HTR-8/SVneo (cell line): ENCODE measurements at places on chromosomes 6 and 20.

GRCh38 chr6:137571854-137572253 lies 77.7 kb upstream of the OLIG3 start:
- DNase-seq = no peak

DNA sequence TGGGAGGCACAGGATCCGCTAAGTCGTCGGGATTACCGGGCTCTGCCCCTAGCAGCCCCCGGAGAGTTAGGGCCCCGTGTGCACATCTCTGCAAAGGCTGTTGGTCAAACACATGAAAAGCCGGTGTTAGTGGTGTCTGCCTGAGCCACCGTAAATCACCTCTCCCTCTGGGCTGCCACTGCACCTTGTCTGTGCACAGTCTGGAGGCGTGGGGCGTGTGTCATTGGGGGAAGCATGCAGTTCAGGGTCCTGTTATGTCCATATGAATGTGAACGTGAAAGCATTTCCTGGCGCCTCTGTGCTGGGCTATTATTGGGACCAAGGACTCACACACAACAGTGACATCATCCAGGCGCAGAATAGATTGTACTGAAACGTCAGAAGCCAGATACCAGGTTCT lies 305.6 kb downstream of the NRN1 start:
- DNase-seq = no peak

GRCh38 chr6:16828058-16828457 lies 66.8 kb upstream of the ATXN1 start:
- no peak for DNase-seq

GRCh38 chr6:38583523-38583922 lies 56.2 kb downstream of the BTBD9 start:
- no peak for DNase-seq

DNA sequence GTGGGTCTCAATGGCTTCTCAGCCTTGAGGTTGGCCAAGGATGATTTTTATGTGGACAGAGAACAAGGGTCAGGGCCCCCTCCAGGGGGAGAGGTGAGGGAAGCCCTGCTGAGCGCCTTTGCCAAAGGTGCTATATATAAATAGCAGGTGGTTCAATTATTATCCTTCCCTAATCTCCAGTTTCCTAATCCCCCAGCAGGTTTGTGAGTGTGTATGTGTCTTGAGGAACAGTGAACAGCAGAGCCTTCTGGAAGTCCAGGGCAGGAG lies 3.2 kb upstream of the SIRPA start:
- DNase-seq = no peak

GRCh38 chr6:95576998-95577303 lies 384 bp upstream of the MANEA start:
- no peak for DNase-seq

DNA sequence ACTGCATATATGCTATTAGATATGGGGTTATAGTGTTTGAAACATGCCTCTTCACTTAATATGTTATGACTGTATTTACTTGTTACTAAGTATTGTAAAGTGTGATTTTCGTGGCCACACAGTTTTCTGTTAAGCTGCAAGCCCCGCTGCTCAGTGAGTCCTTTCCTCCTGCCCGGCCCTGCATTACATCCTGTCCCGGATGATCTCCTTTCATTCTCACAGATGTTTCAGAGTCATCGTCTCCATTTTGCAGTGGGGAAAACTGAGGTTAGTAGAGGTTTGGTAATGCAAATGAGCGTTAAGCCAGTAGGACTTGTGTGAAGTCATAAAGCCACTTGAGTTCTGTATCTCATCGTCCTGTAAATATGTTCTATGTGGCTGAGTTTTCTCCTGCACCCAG lies 155.5 kb downstream of the CFAP61 start:
- no peak for DNase-seq

DNA sequence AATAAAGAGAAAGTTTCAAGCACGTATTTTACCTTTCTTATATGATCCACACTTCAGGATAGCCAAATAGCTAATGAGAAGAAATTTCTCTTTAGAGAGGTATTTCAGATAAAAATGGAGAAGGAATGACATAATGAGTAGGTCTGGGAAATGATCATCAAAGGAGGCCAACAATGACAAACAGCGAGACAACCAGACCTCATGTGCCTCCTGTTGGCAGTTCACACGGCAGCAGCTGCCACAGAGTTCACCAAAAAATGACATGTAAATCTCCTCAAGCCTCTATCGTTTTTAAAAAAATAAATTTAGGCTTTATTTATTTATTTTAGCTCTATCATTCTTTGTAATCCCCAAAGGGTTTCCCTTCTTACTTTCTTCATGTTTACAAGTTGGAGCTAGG lies 47.7 kb downstream of the SLC2A12 start:
- DNase-seq = no peak

- DNase-seq = peak; percentile 75
Observed at GRCh38 chr6:16712931-16713484, 48.3 kb downstream of the ATXN1 start.

DNA sequence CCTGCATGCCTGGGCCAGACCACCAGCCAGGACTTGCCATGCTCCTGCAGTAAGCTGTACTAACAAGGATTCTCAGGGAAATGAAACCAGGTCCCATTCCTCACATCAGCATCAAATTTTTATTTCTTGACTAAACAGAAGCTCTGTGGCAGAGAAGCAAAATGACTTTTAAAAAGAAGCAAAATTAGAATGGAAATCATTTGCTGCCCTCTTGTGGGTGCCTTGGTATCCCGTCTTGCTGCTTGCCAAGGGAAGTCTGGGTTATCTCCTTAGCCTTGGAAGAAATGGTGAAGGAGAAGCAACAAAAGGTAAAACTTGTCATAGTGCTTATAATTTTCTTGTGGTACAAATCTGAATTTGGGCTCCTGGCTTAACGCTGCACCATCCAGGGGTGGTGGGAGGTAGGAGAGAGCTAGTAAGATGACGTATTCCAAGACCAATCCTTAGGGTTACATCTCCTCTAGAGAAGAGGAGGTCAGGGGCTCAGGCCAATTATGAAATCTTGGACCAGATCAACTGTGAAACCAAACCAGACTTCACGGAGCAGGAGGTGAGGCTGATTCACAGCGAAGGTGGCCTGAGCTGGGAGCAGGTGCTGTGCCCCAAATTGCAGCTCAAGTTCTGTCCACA lies 107.5 kb downstream of the FAXC start:
- peak; percentile 23 for DNase-seq

DNA sequence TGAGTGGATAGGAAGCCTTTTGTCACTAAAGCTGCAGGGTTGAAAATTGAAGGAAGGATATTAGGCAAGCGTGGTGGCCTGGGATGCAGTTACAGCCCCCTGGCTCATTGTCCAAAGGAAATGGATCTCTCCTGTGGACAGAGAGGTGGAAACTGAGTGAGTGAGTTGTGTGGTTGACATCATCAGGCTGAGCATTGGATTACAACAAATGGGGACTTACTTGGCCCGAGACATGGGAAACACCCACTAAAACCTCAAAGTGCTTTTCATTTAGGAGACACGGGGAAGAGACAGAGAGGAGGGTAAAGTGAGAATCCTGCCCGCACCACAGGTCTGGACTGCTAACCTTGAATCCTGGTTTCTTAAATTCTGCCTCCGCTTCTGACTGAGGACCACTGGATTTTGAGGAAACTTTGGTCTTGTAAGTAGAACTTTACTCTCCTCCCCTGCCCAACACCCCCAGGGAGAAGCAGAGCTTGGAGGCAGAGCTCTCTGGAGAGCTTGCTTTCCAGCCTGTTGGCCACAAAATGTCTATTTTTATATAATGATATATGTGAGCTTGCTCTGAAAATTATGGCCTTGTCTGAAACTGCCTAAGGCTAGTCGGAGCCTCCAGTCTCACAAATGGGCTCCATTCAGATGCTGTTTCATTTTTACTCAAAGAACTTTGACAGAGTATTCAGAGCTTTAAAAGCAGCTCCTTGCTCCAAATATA lies at the start of gene PKIG:
Gene PKIG, plus strand, starts transcription at position 269 of the 715 bp plus-strand sequence. CDS start 31,978 bp downstream, outside the sequence.
- DNase-seq = peak; percentile 96

DNA sequence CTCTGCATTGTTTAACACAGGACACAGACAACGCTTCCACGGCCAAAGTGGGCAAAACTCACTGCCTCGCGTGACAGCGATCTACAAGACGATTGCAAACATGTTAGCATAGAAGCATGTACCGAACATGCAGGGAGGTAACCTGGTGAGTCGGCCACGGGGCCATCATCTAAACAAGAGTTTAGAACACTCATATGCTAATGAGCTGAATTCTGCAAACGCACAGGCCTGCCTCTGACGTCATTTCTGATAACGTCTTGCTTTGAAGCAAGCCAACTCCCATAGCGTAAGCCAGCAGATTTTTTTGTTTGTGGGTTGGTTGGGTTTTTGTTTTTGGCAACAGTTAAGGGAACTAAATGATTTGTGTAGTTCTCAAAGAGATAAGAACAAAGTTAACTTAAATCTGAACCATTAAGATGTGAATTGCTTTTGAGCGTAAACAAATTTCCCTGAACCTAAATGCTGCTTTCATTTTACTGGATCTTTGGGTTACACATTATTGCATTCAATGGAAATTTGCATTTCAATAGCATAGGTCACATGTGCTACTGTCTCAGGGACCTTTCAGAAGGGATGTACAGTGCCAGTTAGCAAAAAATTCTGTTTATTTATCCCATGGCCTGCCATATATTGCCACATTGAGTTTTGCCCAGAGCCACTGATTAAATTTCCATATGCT lies 184.5 kb upstream of the PDE10A start:
- DNase-seq = no peak

DNA sequence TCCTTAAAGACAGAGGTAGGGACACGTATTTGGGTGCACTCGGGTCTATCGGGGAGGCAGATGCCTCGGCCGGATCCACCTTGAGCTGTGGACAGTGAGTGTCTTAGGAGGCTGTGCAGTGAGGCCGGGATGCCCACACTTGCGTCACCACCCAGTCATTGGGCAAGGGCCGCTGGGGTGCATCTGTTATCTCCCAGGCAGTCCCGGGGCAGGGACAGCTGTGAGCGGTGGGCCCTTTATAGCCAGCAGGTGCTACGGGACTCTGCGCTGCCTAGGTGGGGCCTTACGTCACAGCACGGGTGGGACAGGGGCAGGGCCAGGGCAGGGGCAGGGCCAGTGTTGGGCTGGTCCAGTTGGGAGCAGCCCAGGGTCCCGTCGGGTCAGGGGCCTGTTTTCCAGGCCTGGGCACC lies 689 bp upstream of the COL20A1 start:
- no peak for DNase-seq

DNA sequence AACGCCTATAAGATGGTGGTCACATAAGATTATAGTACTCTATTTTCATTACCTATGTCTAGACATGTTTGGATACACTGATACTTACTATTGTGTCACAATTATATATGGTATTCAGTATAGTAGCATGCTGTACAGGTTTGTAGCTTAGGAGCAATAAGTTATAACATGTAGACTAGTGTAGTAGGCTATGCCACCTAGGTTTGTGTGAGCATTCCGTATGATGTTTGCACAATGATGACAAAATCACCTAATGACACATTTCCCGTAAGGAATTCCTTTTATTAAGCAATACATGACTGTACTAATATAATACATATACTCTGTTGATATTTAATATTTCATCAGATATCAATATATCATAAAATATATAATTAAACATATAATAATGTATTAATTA lies 540.7 kb downstream of the BMP2 start:
- DNase-seq = no peak

- no peak for DNase-seq
Observed at GRCh38 chr6:73144516-73144915, 80.8 kb downstream of the KHDC1L start.

DNA sequence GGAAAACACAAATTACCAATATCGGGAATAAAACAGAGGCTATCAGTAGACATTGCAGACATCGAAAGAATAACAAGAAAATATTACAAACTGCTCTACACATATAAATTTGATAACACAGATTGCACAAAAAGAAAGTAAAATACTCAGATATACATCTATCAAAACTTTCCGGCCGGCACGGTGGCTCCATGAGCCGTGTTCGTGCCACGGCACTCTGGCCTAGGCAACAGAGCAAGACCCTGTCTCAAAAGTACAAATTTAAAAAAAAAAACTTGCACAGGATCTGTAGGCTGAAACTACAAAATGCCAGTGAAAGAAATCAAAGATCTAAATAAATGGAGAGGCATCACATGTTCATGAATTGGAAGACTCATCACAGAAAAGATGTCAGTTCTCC lies 49.4 kb downstream of the SNX5 start:
- DNase-seq = no peak

GRCh38 chr20:51628533-51629398 lies 86.2 kb upstream of the NFATC2 start:
- no peak for DNase-seq

DNA sequence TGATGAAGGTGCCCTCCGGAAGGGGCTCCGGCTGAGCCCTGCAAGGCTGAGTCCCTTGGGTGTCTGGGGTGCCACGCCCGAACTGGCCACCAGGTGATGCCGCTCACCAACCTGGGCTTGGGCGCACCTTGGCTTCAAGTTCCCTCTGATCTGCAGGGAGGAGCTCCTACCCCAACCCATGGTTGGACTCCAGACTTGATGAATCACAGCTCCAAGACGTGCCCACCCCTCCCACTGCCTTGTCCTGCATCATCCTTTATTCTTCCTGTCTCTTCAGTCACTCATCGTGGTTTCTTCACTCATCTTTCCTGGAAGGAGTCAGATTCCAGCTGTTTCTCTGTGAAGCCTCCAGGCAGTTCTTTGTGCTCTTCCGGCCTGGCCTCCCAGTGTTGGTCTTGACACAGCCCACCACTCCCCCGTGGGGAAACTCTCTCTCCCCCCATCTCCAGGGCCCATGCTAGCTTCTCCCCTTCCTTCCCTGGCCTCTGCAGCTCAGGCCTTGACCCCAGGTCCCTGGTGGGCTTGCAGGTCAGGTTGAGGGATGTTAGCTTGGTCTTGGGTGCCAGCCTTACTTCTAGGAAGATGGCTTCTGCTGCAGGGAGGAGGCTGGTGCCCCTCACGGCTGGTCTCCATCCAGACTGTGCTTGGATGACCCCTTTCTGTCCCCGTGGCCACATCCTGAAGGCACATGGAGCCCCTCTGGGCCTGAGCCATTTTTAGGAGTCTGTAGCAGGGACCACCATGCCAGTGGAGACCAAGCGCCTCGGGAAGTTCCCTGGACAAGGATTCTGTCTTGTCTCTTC lies 2.6 kb upstream of the ZBP1 start:
- peak; percentile 96 for DNase-seq

- no peak for DNase-seq
Observed at GRCh38 chr6:155412335-155412734, 43.3 kb downstream of the NOX3 start.

DNA sequence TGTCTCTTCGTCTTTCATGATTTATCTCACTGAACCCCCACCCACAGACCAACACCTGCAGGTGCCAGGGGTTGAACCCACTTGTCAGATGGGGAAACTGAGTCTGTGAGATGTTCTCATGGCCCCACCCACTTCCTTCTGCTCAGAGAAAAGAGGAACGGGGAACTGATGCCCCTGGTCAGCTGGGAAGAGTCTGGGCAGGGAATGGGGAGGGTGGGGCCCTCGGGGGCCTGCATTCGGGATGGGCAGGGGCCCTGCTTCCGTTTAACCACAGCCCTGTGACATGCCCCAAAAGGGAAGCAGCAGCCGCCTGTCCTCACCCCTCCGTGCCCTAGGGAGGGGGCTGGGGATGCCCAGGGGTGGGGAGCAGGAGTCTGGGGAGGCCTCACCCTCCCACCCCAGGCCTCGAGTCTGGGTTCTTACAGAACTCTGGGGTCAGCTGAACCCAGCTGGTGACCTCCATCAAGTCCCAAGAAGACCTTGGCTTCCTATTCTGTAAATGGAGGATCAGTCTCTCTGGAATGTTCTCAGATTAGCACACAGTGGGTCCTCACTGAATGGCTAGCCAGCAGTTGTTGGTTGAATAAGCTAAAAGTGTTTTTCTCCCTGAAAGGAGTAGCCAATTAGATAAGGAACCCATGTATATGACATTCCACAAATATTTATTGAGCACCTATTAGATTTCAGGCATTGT lies 81.5 kb downstream of the CEBPB start:
- DNase-seq = no peak
